ENCODE measurements at places on chromosomes 7 and 10.

DNA sequence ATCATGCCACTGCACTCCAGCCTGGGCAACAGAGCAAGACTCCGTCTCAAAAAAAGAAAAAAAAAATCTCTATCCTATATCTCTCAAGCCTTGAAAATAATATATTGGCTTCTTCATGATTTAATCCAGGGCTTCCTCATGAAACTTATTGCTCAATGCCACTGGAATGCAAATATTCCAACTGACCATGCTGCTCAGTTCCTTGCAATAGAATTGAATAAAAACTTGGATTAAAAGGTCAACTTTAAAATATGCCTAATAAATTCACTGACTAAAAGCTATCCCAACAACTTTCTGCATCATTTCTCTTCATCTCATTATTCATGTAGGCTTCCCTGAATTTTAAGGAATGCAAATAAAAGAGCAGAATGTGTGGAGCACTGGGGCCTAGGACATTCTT, 42.1 kb upstream of the NOBOX start:
- no peak for DNase-seq

- no peak for DNase-seq
Measured at GRCh38 chr7:20444030-20444800, 113.5 kb downstream of the ITGB8 start.

- DNase-seq = no peak
Measured at GRCh38 chr7:84941291-84941690, 245.6 kb downstream of the SEMA3D start.

GRCh38 chr7:41886262-41886900, 183.5 kb upstream of the INHBA start:
- no peak for DNase-seq

DNA sequence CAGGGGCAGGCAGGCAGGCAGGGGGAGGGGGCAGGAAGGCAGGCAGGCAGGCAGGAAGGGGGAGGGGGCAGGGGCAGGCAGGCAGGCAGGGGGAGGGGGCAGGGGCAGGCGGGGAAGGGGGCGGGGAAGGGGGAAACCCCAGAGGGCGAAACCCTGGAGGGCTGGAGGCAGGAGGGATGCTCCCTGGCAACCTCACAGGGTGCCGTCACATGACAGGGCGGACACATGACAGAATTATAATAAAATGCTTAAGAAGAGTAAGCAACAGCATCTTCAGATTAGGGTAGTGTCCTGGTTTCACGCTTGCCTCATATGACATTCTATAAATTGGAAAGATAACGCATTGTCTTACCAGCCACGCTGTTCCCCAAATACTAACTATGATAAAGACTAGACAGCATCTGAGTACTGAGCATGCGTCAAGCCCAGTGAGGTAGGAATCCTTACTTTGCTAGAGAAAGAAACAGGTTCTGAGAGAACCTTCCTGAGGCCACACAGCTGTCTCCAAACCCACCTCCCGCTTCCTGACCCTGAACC, 131.6 kb downstream of the DIP2C start:
- no peak for DNase-seq

GRCh38 chr10:100697070-100697469, 48.3 kb upstream of the PAX2 start:
- DNase-seq = no peak

DNA sequence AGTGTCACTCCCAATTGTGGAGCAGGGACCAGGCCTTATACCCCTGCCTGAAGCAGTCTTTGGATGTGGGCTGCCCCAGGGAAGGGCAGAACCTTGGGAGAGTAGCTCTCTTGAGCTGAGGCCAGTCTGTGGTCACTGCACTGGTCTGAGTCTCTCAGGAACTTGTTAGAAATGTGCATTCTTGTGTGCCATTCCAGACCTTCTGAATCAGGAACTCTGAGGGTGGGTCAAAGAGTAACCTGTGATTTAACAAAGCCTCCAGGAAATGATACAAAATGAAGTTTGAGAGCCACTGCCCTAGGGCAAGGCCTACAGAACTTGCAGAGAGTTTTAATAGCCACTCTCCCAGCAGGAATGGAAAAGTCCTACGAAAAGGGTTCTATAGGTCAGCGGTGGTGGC, 68.1 kb downstream of the LYZL1 start:
- DNase-seq = no peak

Measured in activated CD8-positive, alpha-beta memory T cell treated with anti-CD3 and anti-CD28 coated beads, Interleukin-2, amount 10 ng/mL, durations not matched to agents 7 days and 5 days (primary cell).